ENCODE measurements at places on chromosomes 4 and X. TPM values are rescaled to one million over a fixed set of nuclear protein-coding genes. Genes with fewer than 3 reads are reported as not detected.

Gene RAB41
- not detected for total RNA-seq

Gene GAGE2A
- total RNA-seq, result not detected

Gene MAP3K15
- total RNA-seq, result 65.3 TPM

Gene TLL1
- total RNA-seq, result 5.4 TPM

Gene IRS4
- not detected for total RNA-seq

All from adrenal gland (tissue), 19 donors.